Vagina (tissue), 2 donors: ENCODE measurements at places on chromosomes 2 and 18.

DNA sequence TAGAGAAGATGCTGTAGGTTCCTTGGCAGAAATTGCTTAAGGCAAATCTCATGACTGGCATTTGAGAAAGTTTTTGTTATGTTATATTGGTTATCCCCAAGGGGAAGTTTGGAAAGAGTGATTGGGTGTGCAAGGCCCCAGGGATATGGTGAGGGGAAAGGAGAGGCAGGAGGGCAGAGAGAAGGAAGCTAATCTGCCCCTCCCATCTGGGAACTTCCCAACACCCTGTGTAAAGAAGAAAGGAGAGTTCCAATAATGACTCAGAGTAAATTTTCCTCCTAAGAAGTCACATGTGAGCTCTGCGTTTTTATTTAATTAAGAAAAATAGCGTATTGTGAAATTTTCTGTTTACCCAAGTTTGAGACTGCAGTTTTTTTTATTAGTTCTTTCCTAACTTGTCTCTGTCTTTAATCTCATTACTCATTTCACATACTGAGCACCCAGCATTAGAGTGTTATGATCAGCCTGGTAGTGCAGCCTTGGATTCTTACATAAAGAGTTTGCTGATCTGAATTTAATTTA lies 3.1 kb upstream of the KYNU start:
- H3K27me3 ChIP-seq = no peaks in the 10 kb centered on the region
- DNase-seq = no peak
- no peak overlapping the region for H3K4me3 ChIP-seq
- peak overlapping the region; percentile 74 for H3K27ac ChIP-seq
- H3K36me3 ChIP-seq = no peaks in the 10 kb centered on the region

DNA sequence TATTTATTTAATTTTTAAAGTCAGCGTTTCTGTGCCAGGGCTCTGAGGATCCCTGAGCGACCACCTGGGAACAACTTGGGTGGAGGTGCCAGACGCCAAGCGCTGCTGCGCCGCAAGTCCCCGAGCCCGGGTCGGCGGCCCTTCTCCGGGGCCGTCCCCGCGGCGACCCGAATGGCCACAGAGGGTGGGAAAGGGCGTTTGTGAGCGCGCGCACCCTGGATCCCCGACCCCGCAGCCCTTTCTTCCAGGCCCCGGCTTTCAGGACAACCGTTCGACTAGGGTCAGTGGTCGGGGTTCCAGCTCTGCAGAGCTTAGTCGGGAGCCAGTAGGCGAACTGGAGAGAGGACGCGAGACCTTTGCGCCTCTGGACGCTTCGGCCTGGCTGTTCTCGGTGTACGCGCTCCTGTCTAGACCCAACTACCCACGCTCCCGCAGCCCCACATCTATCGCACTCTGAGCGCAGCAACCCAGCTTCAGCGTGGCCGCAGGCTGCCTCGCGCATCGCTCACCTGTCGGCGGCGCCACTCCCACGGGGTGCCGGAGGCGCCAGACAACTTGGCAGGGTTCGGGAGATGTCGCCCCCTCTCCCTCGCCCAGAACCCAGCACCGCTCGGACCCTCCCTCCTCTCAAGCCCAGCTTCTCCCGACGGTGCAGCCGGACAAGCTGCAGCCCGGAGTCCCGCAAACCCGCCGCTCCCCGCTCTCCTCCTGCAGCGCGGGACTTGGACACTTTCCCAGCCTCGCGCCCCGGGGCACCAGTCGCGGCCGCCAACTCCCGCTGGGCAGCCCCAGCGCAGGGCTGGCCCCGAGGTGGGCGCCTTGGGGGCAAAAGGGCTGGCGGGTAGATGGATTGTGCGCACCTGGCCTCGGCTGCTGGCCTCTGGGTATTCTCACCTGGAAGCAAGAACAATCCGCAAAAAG lies 758 bp downstream of the LYPD1 start:
- no peak for DNase-seq
- no peaks in the 10 kb centered on the region for H3K36me3 ChIP-seq
- H3K27ac ChIP-seq = no peak overlapping the region
- peaks cover 32% of the 10 kb centered on the region for H3K4me1 ChIP-seq
- no peaks in the 10 kb centered on the region for H3K27me3 ChIP-seq

DNA sequence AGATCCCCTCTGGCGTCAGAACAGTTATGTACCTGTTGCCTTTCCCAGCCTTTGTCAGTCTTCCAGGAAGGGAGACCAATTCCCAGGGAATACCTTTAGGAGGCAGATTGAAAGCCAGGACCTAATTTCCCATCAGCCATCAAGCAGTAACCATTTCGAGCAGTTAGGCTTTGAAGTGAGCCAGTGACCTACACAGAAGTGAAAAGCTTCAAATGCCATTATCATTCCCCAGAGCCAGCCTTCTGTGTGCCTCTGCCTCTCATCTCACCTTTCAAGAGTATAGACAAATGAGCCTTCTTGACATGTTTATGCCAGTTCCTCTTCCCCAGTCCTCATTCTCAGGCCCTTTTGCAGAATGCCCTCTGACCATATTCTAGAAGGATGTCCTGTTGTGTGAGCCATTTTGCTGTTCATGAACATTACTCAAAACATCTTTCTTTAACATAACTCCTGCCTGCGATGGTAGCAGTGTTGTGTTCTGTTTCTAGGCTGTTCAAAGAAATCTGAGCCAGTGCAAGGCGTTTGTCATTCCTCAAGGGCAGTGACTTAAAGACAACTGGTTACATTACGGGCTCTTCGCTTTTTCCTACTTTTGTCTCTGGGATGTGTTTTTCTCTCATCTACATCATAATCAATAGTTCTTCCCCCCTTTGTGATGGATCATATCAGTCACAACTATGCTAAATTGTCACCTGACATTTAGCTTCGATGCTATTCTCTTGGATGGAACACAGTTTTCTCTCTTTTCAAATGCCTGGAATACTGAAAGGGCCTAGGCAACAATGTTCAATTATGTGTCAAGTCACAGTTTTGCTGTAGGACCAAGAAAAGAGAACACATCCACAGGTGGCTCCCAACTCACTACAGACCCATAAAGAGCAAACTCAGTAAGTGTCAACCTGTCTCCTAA lies 138.6 kb downstream of the ALK start:
- no peaks in the 10 kb centered on the region for H3K27me3 ChIP-seq
- no peak overlapping the region for H3K27ac ChIP-seq
- H3K4me1 ChIP-seq = no peaks in the 10 kb centered on the region
- H3K4me3 ChIP-seq = no peak overlapping the region

DNA sequence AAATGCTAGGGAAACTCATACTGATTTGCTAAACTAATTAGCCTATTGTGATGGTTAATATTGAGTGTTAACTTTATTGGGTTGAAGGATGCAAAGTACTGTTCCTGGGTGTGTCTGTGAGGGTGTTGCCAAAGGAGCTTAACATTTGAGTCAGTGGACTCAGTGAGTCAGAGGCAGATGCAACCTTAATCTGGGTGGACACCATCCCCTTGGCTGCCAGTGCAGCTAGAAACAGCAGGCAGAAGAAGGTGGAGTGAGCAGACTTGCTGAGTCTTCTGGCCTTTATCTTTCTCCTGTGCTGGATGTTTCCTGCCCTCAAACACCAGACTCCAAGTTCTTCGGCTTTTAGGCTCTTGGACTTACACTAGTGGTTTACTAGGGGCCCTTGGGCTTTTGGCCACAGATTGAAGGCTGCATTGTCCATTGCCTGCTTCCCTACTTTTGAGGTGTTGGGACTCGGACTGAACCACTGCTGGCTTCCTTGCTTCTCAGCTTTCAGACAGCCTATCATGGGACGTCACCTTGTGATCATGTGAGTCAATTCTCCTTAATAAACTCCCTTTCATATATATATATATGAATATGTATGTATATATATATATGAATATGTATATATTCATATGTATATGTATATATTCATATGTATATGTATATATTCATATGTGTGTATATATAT lies 69.7 kb downstream of the RPRM start:
- H3K4me1 ChIP-seq = no peaks in the 10 kb centered on the region
- no peak overlapping the region for H3K27ac ChIP-seq
- no peaks in the 10 kb centered on the region for H3K27me3 ChIP-seq
- no peak overlapping the region for H3K4me3 ChIP-seq
- DNase-seq = no peak

DNA sequence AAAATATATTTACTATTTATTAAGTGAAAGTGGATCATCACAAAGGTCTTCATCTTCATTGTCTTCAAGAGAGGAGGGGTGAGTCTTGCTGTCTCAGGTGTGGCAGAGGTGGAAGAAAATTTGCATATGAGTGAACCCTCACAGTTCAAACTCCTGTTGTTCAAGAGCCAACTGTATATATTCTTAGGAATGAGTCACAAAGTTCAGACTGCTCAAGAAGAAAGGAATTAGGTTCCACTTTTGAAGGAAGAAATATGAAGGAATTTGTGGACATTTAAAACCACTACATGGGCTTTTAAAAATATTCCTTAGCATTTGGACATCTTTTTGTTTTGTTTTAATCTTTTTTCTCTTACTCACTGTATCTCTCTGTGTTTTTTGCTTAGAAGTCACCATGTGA lies 212.6 kb downstream of the INSIG2 start:
- H3K27ac ChIP-seq = no peak overlapping the region
- no peak for DNase-seq
- no peak overlapping the region for H3K4me3 ChIP-seq
- no peaks in the 10 kb centered on the region for H3K36me3 ChIP-seq
- no peaks in the 10 kb centered on the region for H3K27me3 ChIP-seq

DNA sequence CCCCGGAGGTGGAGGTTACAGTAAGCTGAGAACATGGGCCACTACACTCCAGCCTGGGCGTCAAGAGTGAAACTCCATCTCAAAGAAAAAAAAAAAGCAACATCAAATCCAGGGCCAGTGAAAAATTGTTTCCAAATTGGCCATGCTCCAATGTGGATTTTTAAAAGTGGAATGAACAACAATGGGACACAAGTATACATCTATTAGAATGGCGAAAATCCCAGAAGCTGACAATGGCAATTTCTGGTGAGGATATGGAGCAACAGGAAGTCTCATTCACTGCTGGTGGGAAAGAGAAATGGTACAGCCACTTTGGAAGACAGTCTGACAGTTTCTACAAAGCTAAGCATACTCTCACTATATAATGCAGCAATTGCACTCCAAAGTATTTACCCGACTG lies 161.4 kb downstream of the UXS1 start:
- no peak overlapping the region for H3K27ac ChIP-seq
- no peaks in the 10 kb centered on the region for H3K27me3 ChIP-seq
- peaks cover 14% of the 10 kb centered on the region for H3K4me1 ChIP-seq
- no peak overlapping the region for H3K4me3 ChIP-seq

DNA sequence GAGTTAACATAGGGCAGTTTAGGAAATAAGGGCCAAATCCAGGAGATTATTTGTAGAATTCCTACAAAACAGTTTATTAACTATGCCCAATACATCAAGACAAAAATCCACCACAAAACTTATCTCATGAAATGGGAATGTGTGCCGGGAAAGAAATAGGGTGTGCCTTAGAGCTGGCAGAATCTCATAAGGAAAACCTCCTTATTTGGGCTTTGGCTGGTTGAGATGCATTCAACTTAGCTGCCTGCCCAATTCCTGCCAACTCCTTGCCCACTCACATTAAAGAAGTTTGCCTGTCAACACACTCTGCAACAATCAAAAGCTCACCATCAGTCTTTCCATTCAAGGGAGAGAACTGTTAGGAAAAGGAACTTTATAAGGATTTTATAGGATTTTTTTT lies 500.6 kb downstream of the SATB2 start:
- no peak overlapping the region for H3K4me3 ChIP-seq
- H3K27me3 ChIP-seq = no peaks in the 10 kb centered on the region
- no peaks in the 10 kb centered on the region for H3K36me3 ChIP-seq
- no peak for DNase-seq
- H3K4me1 ChIP-seq = no peaks in the 10 kb centered on the region

GRCh38 chr2:143282684-143283083 lies 153.5 kb downstream of the ARHGAP15 start:
- no peaks in the 10 kb centered on the region for H3K4me1 ChIP-seq
- no peaks in the 10 kb centered on the region for H3K36me3 ChIP-seq
- no peak overlapping the region for H3K4me3 ChIP-seq
- no peaks in the 10 kb centered on the region for H3K27me3 ChIP-seq
- H3K27ac ChIP-seq = no peak overlapping the region

DNA sequence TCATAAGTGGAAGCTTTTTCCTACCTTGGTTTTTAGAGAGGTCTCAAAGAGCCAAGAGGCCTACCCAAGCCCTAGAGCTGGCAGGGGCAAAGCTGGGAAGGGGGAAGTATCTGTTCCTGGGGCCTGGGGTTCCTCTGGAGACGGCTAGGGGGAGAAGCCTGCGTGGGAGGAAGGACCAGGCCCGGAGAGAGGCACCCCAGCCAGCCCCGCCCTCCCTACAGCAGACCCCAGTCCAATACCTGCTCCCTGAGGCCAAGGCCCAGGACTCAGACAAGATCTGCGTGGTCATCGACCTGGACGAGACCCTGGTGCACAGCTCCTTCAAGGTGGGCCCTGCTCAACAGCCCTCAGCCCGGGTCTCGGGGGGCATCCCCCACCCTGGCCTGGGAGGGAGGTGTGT lies 2.2 kb downstream of the CTDSP1 start:
- H3K4me3 ChIP-seq = peak overlapping the region; percentile 79
- no peaks in the 10 kb centered on the region for H3K27me3 ChIP-seq
- DNase-seq = no peak
- H3K27ac ChIP-seq = peak overlapping the region; percentile 99
- no peaks in the 10 kb centered on the region for H3K36me3 ChIP-seq
- peaks cover 70% of the 10 kb centered on the region for H3K4me1 ChIP-seq

DNA sequence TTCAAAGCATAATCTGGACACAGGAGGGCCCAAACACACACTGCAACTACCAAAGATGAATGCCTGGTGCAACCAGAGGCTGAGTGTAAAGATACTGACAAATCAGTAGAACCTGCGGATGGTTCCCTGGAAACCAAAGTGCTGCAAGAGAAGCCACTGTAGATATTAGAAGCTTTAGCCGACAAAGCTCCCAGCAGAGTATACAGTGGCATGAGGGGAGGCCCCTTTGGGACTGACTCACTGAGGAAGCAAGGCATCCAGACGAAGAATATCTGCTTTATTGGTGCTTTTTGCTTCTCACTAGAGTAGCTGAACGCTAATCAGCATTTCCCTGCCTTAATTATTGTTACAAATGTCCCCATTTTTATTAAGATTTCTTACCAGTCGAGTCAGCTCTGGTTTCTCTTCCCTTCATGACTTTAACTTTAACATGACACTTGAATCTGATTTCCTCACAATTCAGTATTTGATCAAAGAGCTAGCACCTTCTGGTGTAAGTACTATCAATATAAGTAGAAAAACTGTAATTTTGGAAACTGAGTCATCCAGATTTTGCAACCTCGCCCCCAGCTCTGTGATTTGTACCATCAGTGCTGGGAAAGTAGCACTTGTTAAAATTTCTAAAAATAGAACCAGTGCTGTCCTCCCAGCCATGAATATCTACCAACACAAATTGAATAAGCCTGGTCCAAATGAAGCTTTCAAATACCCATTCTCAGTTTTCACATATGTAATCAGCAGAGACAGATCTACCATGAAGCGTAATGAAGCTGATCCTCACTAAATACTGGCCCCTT lies 34.2 kb downstream of the FIGN start:
- H3K4me1 ChIP-seq = no peaks in the 10 kb centered on the region
- no peak for DNase-seq
- no peak overlapping the region for H3K27ac ChIP-seq

GRCh38 chr2:240453461-240454105 lies 18.1 kb downstream of the GPC1 start:
- peaks cover 83% of the 10 kb centered on the region for H3K4me1 ChIP-seq
- H3K27ac ChIP-seq = peak overlapping the region; percentile 76
- H3K36me3 ChIP-seq = no peaks in the 10 kb centered on the region
- no peaks in the 10 kb centered on the region for H3K27me3 ChIP-seq
- peak overlapping the region; percentile 64 for H3K4me3 ChIP-seq
